ENCODE measurements at places on chromosomes 11 and 22. TPM values are rescaled to one million over a fixed set of nuclear protein-coding genes. Genes with fewer than 3 reads are reported as not detected.

Gene CYP2D6
- 0.34 TPM for total RNA-seq

Gene C1QTNF5
- total RNA-seq: 0.36 TPM

Gene MYBPC3
- total RNA-seq: not detected

Gene TMEM191C
- total RNA-seq: 0.85 TPM

Gene RFPL1
- total RNA-seq: not detected

Gene PARVG
- not detected for total RNA-seq

Gene FLRT1
- 0.34 TPM for total RNA-seq

Gene TRIM29
- 1,029 TPM for total RNA-seq

Gene MMP13
- 0.07 TPM for total RNA-seq
